Psoas muscle (tissue), 8 donors: ENCODE measurements at places on chromosomes 11 and 22. TPM values are rescaled to one million over a fixed set of nuclear protein-coding genes. Genes with fewer than 3 reads are reported as not detected.

AASDHPPT gene
- total RNA-seq = 34.7 TPM

PGM2L1 gene
- total RNA-seq = 9.1 TPM

DNA sequence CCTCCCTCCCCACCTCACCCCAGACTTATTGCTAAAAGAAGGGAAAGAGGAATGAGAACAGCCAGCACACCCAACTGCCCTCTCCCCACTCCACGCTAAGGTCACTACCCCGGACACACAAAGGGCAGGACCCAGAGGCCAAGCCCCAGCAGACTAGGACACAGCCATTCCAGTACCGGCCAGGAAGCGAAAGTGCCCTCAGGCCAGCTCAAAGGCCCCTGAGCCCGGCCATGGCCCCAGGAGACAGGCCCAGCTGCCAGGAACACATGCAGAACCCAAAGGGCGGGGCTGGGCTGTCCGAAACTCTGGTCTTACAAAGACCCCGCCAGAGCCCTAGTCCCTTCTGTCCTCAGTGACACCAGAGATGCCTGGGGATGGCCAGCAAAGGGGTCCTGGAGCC, 5.5 kb downstream of the RCOR2 start:
- H3K4me3 ChIP-seq = no peak overlapping the region
- H3K27ac ChIP-seq = no peak overlapping the region
- DNase-seq = peak; percentile 66
- H3K4me1 ChIP-seq = peaks cover 7% of the 10 kb centered on the region
- H3K36me3 ChIP-seq = peaks cover 36% of the 10 kb centered on the region

- H3K36me3 ChIP-seq = no peaks in the 10 kb centered on the region
- no peak overlapping the region for H3K4me3 ChIP-seq
- no peaks in the 10 kb centered on the region for H3K27me3 ChIP-seq
- H3K4me1 ChIP-seq = no peaks in the 10 kb centered on the region
- DNase-seq = no peak
These were observed 425.7 kb downstream of the NTM start for GRCh38 chr11:131796089-131796488.

GRCh38 chr22:37174964-37175363, 13.1 kb downstream of the C1QTNF6 start:
- no peaks in the 10 kb centered on the region for H3K36me3 ChIP-seq
- no peaks in the 10 kb centered on the region for H3K27me3 ChIP-seq
- no peak overlapping the region for H3K4me3 ChIP-seq
- peaks cover 27% of the 10 kb centered on the region for H3K4me1 ChIP-seq

DNA sequence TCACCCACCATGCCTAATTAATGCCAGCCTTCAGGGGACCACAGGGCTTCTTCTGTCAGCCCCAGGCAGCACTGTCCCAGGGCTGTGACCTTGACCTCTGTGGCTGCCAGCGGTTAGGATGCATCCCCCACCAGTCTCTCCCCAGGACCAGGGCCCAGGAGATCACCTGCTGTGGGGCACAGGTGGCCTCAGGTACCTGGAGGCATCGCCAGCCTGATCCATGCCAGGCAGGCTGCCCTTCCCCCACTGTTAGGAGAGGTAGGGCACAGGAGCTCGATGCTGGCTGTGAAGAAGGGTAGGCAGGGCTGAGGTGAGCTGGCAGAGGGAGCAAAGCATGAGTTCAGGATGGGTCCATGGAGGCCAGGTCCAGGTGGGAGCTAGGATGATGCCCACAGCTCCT, 16.7 kb upstream of the MDK start:
- no peaks in the 10 kb centered on the region for H3K27me3 ChIP-seq
- H3K36me3 ChIP-seq = peaks cover 2% of the 10 kb centered on the region
- H3K4me3 ChIP-seq = peak overlapping the region; percentile 76
- DNase-seq = no peak
- peaks cover 53% of the 10 kb centered on the region for H3K4me1 ChIP-seq
- H3K27ac ChIP-seq = peak overlapping the region; percentile 98

DNA sequence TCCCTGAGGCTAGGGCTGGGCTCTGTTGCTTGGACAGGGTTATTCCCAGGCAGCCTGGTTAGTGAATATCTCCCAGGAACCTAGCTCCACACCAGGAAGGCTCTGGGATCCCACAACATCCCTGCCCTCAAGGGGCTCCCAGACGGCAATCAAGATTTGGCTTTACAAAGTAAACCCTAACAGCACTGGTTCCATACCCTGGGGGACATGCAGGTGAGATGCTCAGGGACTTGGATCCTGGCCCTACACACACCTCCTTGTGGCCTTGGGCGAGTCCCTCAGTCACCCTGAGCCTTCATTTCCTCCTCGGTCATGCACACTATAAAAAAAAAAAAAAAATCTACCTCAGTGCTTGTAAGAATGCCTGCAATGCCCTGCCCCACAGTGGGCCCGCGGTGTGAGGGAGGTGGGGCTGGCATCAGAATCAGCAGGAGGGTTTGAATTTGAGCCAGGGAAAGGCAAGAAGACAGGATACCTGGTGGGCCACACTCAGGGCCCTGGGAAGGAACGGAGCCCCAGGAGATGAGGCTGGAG, 86.3 kb downstream of the MORC2 start:
- no peaks in the 10 kb centered on the region for H3K27me3 ChIP-seq
- no peaks in the 10 kb centered on the region for H3K4me1 ChIP-seq
- DNase-seq = no peak
- H3K36me3 ChIP-seq = no peaks in the 10 kb centered on the region

AKIP1 gene
- total RNA-seq = 11.3 TPM

CACNA1I gene
- total RNA-seq = not detected

ASCL2 gene
- total RNA-seq = not detected

DNA sequence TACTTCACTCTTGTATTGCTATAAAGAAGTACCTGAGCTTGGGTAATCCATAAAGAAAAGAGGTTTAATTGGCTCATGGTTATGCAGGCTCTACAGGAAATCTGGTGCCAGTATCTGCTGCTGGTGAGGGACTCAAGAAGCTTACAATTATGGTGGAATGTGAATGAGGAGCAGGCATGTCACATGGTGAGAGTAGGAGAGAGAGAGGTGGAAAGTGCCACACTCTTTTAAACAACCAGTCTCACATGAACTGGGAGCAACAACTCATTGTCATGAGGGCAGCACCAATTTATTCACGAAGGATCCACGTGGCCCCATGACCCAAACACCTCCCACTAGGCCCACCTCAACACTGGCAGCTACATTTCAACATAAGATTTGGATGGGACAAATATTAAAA, 24.6 kb upstream of the IGLL5 start:
- H3K36me3 ChIP-seq = no peaks in the 10 kb centered on the region
- H3K4me1 ChIP-seq = no peaks in the 10 kb centered on the region
- H3K4me3 ChIP-seq = no peak overlapping the region
- no peak overlapping the region for H3K27ac ChIP-seq
- H3K27me3 ChIP-seq = peaks cover 1% of the 10 kb centered on the region

USP2 gene
- total RNA-seq = 75.8 TPM

DNA sequence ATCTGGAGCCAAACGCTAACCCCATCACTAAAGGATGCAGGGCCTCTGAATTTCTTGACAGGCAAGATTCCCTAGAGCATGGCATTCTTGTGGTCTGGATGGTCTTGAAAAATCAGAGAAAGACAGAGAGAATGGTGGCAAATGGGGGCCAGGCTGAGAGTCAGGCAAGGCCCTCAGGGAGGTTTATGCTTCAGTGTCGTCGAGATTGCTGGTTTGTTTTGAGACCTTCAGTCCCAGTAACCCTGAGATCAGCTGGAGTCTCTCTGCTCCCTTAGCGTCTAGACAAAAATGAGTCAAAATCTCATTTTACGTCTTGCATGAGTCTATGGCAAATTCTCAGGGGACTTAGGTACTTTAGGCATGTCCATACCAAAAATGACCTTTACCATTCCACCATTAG, 539.3 kb downstream of the SOX6 start:
- no peaks in the 10 kb centered on the region for H3K27me3 ChIP-seq
- no peak for DNase-seq
- H3K27ac ChIP-seq = no peak overlapping the region

DNA sequence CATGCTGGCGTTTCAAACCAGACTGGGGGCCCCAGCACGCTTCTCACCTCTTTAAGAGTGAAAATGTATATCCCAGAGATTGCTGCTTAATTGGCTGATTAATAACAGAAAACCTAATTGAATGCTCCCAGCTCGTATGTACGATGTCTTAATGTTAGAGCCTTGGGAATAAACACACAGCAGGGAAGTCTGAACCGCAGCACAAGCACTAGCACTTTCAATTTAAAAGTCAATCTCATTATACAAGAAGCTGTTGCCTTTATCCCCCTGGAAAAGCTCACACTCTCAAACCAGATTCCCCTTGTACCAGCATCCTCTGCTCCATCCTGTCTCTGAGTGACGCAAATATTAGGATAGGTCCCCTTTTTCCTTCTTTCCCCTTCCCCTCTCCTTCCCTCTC, 449.1 kb downstream of the MN1 start:
- peaks cover 2% of the 10 kb centered on the region for H3K27me3 ChIP-seq
- no peak for DNase-seq
- H3K27ac ChIP-seq = no peak overlapping the region
- no peaks in the 10 kb centered on the region for H3K36me3 ChIP-seq
- no peaks in the 10 kb centered on the region for H3K4me1 ChIP-seq
- H3K4me3 ChIP-seq = no peak overlapping the region

PGA5 gene
- total RNA-seq = not detected

DNA sequence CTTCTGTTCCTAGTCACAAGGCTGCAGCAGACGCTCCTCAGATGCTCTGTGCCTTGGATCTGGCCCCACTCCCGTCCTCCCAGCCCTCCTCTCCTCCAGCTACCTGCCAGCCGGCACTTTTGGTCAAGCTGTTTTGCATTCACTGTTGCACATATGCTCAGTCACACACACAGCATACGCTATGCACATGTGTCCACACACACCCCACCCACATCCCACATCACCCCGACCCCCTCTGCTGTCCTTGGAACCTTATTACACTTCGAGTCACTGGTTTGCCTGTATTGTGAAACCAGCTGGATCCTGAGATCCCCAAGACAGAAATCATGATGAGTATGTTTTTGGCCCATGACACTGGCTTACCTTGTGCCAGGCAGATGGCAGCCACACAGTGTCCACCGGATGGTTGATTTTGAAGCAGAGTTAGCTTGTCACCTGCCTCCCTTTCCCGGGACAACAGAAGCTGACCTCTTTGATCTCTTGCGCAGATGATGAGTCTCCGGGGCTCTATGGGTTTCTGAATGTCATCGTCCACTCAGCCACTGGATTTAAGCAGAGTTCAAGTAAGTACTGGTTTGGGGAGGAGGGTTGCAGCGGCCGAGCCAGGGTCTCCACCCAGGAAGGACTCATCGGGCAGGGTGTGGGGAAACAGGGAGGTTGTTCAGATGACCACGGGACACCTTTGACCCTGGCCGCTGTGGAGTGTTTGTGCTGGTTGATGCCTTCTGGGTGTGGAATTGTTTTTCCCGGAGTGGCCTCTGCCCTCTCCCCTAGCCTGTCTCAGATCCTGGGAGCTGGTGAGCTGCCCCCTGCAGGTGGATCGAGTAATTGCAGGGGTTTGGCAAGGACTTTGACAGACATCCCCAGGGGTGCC, 109.8 kb downstream of the BCR start:
- peak; percentile 52 for DNase-seq
- no peaks in the 10 kb centered on the region for H3K4me1 ChIP-seq
- H3K27ac ChIP-seq = no peak overlapping the region
- H3K4me3 ChIP-seq = no peak overlapping the region

- H3K4me3 ChIP-seq = no peak overlapping the region
- H3K27ac ChIP-seq = no peak overlapping the region
- DNase-seq = no peak
- H3K36me3 ChIP-seq = no peaks in the 10 kb centered on the region
- H3K4me1 ChIP-seq = peaks cover 4% of the 10 kb centered on the region
These were observed 28.4 kb downstream of the PRDM10 start for GRCh38 chr11:129974237-129974636.

- no peaks in the 10 kb centered on the region for H3K36me3 ChIP-seq
- H3K27ac ChIP-seq = peak overlapping the region; percentile 57
- H3K4me1 ChIP-seq = no peaks in the 10 kb centered on the region
- peak; percentile 73 for DNase-seq
These were observed 145.2 kb downstream of the FBXO7 start for GRCh38 chr22:32619614-32620426.

DNA sequence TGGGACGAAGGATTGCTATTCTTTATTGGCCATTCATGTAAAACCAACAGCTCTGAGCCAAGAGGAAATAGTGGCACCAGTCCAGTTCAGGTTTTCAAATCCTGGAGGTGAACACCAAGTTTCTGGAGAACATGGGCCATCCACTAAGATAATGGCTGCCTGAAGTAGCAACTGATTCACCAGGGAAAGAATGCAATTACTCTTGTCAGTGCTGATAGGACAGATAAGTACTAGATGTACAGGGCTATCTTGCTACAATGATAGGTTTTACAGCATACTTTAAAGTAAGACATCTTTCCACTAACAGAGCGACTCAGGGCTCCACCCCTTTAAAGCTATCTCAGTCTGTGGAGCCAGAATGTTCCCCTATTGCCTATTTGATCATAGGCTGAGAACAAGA, 36.8 kb upstream of the APOA1 start:
- no peak overlapping the region for H3K27ac ChIP-seq
- DNase-seq = no peak
- no peaks in the 10 kb centered on the region for H3K27me3 ChIP-seq
- H3K4me3 ChIP-seq = no peak overlapping the region
- peaks cover 65% of the 10 kb centered on the region for H3K36me3 ChIP-seq

- no peaks in the 10 kb centered on the region for H3K36me3 ChIP-seq
- peaks cover 71% of the 10 kb centered on the region for H3K4me1 ChIP-seq
- no peak for DNase-seq
- no peaks in the 10 kb centered on the region for H3K27me3 ChIP-seq
These were observed 14.4 kb downstream of the DAGLA start for GRCh38 chr11:61694602-61694939.

DNA sequence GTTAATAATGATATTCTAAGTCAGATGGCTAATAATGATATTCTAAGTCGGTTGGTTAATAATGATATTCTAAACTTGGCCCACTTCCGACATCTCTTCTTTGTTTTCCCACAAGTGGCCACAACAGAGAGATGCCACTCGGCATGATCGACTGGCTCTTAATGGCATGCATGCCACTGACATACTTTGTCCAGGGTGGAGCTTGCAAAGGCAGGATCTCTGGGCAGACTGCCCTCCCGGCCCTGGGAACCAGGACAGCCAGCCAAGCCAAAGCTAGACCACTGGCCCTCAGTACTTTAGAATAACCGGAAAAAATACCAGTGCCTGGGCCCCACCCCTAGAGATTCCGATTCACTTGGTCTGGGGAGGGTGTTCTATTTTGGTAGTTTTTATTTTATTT, 78.1 kb downstream of the KIAA1671 start:
- peak; percentile 21 for DNase-seq
- H3K27ac ChIP-seq = no peak overlapping the region
- no peaks in the 10 kb centered on the region for H3K36me3 ChIP-seq
- no peak overlapping the region for H3K4me3 ChIP-seq
- H3K27me3 ChIP-seq = no peaks in the 10 kb centered on the region

GRCh38 chr11:132853886-132854285, 678.4 kb downstream of the OPCML start:
- no peaks in the 10 kb centered on the region for H3K4me1 ChIP-seq
- no peak for DNase-seq
- H3K4me3 ChIP-seq = no peak overlapping the region
- no peak overlapping the region for H3K27ac ChIP-seq
- H3K27me3 ChIP-seq = no peaks in the 10 kb centered on the region
